ENCODE measurements at places on chromosomes 6 and 20. TPM values are rescaled to one million over a fixed set of nuclear protein-coding genes. Genes with fewer than 3 reads are reported as not detected.

Gene PPIL6
- polyA plus RNA-seq: 0.70 TPM

DNA sequence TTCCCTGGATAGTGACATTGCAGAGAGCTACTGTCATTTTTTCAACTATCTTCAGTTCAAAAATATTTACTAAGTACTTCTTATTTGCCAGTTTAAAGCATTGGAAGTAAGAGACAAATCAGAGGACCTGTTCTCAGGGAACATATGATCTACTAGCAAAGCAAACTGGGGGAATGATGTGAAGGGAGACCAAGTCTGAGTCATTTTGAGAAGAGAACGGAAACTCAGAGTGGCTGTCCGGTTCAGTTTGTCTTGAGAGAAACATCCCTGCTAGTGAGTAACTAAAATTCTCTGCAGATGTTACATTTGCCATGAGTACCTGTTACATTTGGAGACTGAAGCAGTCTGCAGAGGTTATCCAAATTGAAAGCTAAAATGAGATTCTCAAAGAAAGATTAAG, 118.3 kb downstream of the KCNQ5 start:
- DNase-seq: no peak

DNA sequence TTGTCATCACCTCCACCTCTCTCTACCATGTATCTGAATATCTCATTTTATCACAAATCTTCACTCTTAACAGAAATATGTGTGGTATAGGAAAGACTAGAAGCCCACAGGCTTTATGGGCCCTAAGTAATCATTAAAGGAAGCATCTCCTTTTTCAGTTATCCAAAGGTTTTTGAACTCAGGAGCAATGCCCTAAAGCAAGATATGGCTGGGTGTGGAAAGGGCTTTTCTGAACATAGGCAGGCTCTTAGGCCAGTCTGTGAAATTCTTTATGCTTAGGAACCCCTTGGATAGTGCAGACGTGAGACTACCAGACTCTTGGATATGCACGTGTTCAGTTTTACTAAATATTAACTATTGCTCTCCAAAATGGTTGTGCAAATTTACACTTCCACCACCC, 99.5 kb downstream of the ADTRP start:
- DNase-seq: no peak

Gene RIPOR2
- polyA plus RNA-seq: 40.6 TPM

Gene SCUBE3
- polyA plus RNA-seq: 0.03 TPM

DNA sequence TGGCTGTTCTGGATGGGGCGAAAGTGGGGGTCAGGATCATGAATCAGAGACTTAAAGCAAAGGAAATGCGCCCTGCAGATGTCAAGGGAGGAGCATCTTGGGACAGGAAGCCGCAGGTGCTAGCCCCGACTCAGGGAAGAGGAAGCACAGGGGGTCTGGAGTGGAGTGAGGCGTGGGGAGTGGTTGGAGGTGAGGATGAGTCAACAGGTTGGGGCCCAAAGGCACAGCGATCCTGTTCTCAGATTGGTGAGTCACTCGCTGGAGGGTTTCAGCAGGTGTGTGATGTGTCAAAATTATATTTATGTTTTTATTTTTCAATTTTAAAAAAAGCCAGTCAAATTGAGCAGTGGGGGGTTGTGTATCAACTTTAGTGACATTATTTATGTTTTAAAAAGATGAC, 19.0 kb downstream of the PACSIN1 start:
- peak; percentile 62 for DNase-seq

DNA sequence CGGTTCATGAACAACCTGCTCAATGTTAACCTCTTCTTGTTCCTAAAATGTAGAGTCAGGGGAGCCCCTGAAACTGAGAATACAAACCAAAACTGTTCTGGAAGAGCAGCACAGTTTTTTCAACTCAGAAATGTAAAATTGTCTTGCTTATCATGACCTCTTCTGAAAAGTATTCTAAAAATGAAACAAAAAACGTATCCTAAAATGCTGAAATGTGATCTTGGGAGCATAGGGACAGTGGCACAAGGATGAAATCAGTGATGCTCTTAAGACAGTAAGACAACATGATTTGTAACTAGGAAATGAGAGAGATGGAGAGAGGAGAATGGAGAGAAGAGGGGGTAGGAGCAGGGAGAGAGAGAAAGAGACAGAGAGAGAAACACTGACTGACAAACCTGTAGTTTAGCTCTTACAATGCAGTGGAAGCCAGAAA, 27.5 kb downstream of the NCOA7 start:
- DNase-seq: no peak

DNA sequence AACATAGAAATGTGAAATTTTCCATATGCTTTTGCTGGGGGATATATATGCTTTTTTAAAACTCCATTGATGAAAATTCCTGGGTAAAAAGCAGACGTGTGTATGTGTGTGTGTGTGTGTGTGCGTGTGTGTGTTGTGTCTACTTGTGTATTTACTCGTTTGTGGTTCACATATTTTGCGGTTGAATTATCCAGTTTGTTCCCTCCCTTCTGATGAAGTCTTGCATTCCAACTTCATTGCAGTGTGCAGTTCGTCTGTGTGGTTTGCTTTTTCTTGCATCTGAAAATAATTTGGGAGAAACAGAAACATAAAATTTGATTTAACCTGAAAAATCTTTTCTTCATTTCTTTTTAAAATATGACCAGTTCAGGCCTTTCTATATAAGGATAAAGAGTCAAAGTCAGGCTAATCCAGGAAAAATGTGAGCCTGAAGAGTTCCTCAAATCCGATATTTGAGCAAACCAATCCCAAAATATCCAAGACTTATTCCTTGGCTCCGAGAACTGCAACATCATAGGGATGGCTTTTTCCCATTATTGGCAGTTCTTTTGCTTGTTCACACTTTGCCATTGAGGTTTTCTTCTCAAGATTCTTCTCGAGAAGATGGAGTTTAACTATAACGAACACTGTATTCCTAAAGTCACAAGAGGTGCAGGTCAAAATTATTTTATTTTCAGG, 202.2 kb upstream of the CCN2 start:
- DNase-seq: no peak

All from spleen (tissue), 13 donors.